Forelimb muscle (tissue), 1 donor: ENCODE measurements at places on chromosomes 12 and 14.

DNA sequence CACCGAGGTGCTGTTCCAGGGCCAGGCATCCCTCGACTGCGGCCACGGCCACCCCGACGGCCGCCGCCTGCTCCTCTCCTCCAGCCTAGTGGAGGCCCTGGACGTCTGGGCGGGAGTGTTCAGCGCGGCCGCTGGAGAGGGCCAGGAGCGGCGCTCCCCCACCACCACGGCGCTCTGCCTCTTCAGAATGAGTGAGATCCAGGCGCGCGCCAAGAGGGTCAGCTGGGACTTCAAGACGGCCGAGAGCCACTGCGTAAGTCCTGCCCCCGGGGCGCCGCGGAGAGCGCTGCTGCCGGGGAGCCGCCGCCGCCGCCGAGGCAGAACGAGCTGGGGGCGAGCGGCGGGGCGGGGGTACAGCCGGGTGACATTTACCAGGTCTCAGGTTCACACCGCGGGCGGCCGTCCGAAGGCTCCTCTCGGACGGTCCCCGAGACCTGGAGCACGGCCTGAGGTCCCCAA is 1.4 kb downstream of the PLXNC1 start:
- no peak for DNase-seq

GRCh38 chr14:81986005-81986404 is 452.4 kb upstream of the SEL1L start:
- DNase-seq: no peak

DNA sequence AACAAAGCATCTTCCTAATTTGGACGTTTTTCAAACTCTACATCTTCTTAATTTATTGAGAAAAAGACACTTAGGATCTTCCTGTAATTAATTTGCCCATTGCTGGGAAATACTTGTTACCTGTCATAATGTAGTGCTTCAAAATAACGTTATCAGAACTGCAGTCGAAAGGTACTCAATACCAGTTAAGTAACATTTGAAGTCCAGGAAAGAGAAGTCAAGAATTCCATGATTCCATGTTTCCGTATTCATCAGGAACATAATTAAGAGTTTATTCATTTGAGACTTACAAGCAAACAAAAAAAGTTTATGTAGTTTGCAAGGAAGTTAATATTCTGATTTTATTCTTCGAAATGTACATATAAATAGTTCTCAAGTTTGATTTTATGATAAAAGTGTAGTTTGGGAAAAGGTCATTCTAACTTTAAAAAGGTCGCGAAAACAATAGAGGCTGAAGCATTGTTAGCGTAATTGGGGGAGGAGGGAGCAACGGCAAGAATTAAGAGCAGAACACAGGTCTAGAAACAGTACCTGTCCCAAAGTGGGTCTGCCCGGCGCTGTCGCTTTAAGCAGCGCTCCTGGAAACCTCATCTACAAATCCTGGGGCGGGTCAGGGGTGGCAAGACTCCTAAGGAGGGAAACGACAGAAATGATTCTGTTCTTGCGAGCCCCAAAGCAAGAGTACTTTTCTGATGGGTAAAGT is 1.2 kb upstream of the KCNMB4 start:
- no peak for DNase-seq

DNA sequence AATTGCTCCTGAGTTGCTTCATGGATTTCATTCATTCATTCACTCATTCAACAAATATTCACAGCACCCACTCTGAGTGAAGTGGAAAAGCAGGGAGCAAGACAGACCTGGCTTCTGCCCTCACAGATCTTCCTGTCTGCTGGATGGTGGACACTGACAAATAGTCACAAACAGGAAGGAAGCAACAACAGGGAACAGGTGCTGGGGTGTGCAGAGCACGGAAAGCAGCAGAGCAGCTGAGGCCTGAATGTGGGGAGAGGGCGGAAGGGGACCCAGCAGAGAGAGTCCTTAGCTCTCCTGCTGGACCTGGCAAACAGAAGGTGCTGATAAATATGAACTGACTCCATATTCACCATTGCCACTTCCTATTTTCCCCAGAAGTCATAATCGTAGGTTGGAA is 54.4 kb downstream of the SETD3 start:
- no peak for DNase-seq

DNA sequence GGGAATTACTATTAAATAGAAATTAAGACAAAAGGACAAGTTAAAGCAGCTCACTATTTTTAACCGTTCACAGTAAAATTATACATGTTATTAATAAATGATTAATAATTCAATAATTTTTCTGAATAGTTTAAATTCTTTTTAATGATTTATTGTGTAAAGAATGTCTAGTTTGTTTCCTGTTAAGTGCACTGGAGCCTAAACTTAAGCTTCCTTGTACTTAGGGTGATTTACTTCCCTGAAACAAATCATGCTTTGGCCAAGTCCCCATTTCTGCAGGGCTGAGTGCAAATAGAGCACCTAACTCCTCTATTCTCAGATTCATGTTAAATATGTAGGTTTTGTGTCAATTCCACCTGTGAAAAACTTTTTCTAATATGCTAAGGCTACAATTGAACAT is 188.9 kb upstream of the PDZRN4 start:
- no peak for DNase-seq

GRCh38 chr12:114069507-114069906 is 103.4 kb upstream of the RBM19 start:
- no peak for DNase-seq
